ENCODE measurements at places on chromosomes 13 and 19. TPM values are rescaled to one million over a fixed set of nuclear protein-coding genes. Genes with fewer than 3 reads are reported as not detected.

Gene C1QTNF9B
- not detected for total RNA-seq

Gene PRR20C
- total RNA-seq: not detected

Gene CCDC169
- 7.0 TPM for total RNA-seq

Gene RFPL4AL1
- total RNA-seq: 0.96 TPM

Gene NALCN
- 0.81 TPM for total RNA-seq

Gene FBXW9
- total RNA-seq: 7.4 TPM

Gene EDNRB
- 0.10 TPM for total RNA-seq

Gene CKM
- total RNA-seq: 0.42 TPM

Gene TTYH1
- 2.9 TPM for total RNA-seq

Gene NLRP9
- total RNA-seq: not detected

Gene LRRC63
- total RNA-seq: not detected

Gene BCAM
- total RNA-seq: 47.1 TPM

Gene CGB2
- total RNA-seq: not detected

Gene EXOC3L2
- total RNA-seq: not detected

Gene CCL25
- not detected for total RNA-seq

Gene CACNG7
- 60.4 TPM for total RNA-seq

Gene CYP4F2
- total RNA-seq: not detected

Gene MIR17HG
- total RNA-seq: 14.5 TPM

Gene KIR2DL1
- not detected for total RNA-seq

Gene C19orf73
- 3.2 TPM for total RNA-seq

Gene TPTE2
- total RNA-seq: not detected

Gene AMER2
- total RNA-seq: 1.5 TPM

Gene NCAN
- 186 TPM for total RNA-seq

Gene MYBPC2
- 0.61 TPM for total RNA-seq

Gene CGB8
- total RNA-seq: not detected

Gene ZNF556
- not detected for total RNA-seq

Gene ZNF442
- total RNA-seq: 1.2 TPM

Gene POSTN
- total RNA-seq: 0.34 TPM

Data from glutamatergic neuron (in vitro differentiated cells).